ENCODE measurements at places on chromosomes 5 and 9.

- DNase-seq, result no peak
These were observed 134.7 kb downstream of the FBN2 start for GRCh38 chr5:128403333-128403732.

GRCh38 chr5:79536193-79536906 is 22.4 kb upstream of the HOMER1 start:
- DNase-seq, result no peak

- DNase-seq, result no peak
These were observed 1.1 kb downstream of the RALGDS start for GRCh38 chr9:133119846-133120500.

DNA sequence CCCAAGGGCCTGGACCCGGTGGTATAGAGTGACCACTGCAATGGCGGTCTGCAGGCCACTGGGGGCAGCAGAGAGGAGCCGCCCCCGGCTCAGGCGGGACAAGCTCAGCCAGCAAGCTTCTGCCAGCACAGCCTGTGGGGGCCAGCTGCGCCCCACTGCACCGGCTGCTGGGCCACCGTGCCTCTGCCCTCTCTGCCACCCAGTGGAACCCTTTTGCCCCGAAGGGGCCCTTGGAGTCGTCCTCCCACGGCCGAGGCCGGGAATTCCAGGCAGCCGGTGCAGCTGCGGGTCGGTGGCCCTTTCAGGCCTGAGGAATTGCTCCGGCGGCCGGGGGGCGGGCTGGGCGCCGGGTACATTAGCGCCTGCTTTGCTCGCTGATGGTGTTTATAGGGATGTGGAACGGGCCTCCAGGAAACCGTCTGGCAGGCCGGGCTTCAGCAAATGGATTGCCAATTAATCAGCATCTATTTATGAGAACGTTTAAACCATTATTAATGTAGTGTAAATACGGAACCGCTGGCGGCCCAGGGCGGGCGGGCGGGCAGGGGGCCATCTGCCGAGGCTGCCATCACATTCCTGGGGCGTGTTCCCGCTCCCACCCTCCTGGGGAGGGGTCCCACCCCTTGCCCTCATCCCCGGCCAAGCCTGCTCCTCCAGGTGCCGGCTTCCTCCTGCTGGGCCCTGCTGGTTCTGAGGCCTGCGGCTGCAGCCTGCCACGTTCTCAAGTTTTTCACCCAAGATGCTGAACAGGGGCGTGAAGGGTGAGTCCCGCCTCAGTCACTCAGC is 127.4 kb downstream of the BARX1 start:
- DNase-seq, result no peak

- peak; percentile 46 for DNase-seq
These were observed 16.5 kb downstream of the ASS1 start for GRCh38 chr9:130461218-130461630.

Data from activated T-helper 1 cell treated with Interleukin-2 at 50 U/mL for 16 hours (primary cell).